ENCODE measurements at places on chromosomes 2 and 18. TPM values are rescaled to one million over a fixed set of nuclear protein-coding genes. Genes with fewer than 3 reads are reported as not detected.
A peak's percentile ranks its signal among the peaks of the same experiment; 100 is the strongest.

The PTPRM gene
- polyA plus RNA-seq, result 98.9 TPM

DNA sequence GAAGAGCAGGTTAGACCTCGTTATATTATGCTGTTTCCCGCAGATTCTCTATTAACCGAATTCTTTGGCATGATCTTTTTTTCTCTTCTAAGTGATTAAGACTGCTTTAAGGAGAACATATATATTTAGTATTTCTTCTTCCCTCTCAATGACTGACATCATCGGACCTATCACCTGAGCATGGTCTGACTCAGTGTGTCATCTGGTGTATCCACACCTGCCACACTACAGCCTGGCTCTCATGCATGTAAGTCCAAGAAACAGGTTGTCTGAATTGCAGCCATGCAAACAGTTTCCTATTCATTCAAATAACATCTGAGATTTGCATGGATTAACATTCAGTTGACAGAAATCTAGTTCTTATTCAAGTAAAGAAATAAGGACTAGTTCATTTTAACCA is 55.1 kb upstream of the CWC22 start:
- DNase-seq, result no peak

The IL37 gene
- not detected for polyA plus RNA-seq

DNA sequence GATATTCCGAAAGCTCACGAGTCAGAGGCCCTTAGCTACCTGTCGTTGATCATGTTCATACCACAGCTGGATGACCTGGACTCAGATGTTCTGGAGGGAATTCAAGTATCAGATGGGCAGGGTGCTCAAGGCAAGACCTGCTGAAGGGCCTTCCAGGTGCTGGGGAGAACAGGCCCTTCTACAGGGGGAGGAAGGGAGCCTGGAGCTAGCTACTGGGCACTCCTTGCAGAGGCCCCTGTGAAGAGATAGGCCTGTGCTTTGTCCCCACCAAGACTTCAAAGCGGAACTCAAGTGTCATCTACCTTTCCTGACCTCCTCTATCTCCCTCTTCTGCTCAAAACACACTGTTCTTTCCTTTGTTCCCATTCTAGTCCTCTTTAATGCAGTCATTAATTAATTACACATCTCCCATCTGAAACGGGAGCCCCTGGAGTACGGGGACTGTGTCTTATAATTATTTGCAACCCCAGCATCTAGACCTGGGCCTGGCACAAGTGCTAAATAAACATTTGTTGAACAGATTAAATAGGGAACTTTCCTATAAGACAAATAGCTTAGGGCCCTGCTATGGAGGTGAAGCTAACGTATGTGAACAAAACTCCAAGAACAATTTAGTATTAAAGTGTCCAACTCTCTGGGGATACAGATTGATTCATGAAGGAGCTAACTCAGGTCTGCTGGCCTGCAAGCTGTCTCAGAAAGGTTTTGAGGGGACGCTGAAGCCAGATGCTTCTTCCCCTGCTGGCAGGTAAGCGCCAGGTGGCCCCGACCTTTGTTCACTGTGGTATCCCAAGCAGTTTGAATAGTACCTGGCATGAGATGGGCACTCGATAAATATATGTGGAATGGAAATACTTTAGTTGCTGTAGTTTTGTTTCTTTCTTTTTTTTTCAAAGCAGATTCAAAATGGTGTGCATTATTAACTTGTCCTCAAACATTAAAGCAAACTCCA is 22.0 kb downstream of the RHOB start:
- DNase-seq, result no peak

- no peak for DNase-seq
These were observed 237.7 kb downstream of the HDAC4 start for GRCh38 chr2:239162976-239163687.

- DNase-seq, result no peak
These were observed 257.5 kb downstream of the SETBP1 start for GRCh38 chr18:44937960-44938719.

The PTH2R gene
- polyA plus RNA-seq, result 31.1 TPM

- DNase-seq, result no peak
These were observed 70.1 kb downstream of the EML4 start for GRCh38 chr2:42239289-42239661.

DNA sequence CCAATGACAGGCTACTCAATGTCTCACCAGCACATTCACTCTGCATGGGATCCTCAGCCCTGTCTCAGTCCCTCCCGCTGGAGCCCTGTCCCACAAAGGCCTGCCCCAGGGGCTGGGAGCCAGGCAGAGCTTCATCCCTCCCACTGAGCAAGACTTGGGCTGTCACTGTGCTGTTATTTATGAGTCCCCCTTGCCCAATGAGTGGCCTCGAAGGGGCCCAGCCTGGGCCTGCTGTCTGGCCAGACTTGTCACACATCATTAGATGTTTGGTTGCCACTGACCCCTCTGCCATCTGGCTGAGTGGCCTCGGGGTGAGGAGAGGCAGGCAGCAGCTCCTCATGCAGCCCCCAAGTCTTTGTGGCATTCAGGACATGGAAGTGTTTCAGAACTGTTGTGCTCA is 330.6 kb upstream of the SKOR2 start:
- DNase-seq, result peak; percentile 31

- no peak for DNase-seq
These were observed 276.2 kb downstream of the CELF4 start for GRCh38 chr18:37289423-37289822.

GRCh38 chr2:104969564-104969963 is 68.3 kb upstream of the MRPS9 start:
- no peak for DNase-seq

GRCh38 chr2:230660294-230661060 is 52.2 kb upstream of the CAB39 start:
- DNase-seq, result no peak

DNA sequence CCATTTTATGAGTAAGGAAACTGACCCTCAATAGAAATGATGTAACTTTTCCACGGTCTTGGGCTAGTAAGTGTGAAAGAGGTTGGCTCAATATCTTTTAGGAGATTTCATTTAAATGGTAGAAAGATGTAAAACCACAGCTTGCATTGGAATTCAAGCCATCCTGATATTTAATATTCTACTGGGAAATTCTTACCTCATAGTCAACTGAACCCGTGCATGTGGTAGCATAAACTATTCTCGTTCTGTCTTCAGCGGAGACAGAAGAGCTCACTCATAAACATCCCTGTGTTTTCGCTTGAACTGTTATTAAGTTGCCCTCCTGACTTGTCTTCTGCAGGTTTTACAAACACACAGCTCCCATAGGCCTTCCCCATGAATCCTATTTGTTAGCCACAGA is 8.5 kb upstream of the SPATS2L start:
- DNase-seq, result no peak

The RETSAT gene
- 24.0 TPM for polyA plus RNA-seq

DNA sequence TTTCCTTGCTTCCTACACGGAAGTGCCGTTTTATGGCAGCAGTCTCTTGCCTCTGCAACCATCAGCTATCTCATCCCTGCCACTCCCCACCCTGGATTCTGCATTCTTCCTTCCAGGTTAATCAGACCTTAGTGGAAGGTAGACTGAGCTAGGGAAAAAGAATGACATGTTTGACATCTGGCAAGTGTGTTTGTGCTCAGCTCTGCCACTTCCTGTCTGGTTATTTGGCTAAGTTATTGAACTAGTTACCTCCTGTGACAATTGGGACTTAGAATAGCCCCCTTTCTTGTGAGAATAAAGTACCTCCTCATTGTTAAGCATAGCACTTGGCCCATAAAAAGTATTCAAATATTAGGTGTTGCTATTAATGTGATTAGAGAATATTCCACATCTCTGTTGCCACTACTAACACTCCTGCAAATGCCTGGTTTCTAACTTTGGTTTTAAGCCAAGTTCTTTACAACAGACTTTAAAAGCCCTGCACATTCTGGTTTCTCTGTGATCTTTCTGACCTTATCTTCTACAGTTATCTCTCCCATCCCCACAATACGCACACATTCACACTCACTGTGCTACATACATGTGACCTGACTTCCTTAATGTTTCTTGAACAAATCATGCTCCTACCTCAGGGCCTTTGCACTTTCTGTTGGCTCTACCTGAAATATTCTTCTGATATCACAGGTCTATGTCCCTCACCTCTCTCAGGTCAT is 10.8 kb upstream of the MAPRE2 start:
- no peak for DNase-seq

GRCh38 chr2:191679818-191680600 is 2.1 kb downstream of the NABP1 start:
- no peak for DNase-seq

GRCh38 chr2:13508671-13509070 is 791.9 kb downstream of the TRIB2 start:
- DNase-seq, result no peak

DNA sequence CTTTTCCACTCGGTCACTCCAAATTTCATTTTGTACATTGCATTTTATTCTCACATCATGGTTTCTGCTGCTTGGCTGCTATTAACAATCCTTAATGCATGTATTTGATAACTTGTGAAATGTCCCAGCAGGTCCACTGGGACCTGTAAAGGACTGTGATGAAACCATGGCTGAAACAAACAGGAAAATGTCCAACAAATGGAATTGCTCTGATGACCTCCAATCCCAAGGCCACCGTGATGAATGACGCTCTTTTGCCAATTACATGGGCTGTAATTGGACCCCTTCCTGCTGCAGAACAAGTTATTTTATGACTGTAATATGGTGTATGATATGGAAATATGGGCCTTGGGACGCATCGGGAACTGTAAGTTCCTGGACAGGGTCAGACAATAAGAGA is 224.2 kb upstream of the CXCR4 start:
- no peak for DNase-seq

DNA sequence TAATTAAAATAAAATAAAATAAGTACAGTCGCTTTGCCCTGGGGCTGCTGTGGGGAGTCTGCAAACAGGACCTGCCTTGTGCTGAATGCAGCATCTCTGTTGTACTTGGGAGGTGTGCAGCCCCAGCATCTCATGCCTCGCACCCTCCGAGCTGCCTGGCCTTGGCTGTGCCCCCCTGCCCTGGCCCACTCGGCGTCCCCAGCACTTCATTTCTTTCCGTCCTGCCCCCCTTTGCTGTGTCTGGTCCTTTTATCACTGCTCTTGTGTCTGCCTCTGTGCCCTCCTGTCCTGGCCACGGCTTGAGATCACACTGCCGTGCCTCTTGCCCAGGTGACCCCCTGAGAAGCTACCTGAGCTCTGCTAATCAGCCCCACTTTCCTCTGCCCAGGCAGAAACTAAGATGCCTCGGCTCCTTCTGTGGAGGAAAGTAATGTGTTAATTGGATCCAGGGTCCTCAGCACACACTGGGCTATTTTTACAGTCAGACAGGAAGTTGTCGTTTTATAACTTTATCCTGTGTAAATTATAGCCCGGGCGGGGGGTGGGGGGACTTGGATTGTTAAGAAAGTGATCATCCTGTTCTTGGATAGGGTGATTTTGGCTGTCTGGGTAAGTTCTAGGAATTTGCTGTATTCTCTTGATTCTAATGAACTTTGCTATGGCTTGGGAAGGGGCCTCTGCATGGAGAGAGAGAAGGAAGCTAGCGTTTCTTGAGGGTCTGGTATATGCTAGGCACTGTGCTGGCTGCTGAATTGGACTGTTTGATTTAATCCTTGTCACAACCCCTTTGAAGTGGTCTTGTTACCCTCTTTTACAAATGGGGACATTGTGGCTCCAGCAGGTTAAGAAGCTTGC is 69.4 kb downstream of the AGAP1 start:
- DNase-seq, result no peak

The CD8A gene
- 0.23 TPM for polyA plus RNA-seq

DNA sequence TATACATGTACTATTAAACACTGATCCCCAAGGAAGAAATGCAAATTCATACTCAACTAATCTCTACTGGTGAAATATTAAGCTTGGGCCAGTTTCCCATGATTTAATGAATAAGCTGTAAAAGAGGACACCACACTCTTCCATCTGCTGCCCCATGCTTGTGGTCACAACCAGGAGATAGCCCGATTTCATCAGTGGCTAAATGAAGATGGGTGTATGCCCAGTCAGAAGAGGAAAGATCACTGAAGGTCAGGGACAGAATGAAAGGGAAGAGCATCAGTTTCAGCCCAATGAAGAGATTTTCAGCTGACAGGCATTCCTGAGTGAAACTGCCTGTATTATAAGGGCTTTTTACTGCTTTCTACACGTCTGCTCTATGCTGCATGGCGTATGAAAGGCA is 103.5 kb downstream of the KCNS3 start:
- no peak for DNase-seq

DNA sequence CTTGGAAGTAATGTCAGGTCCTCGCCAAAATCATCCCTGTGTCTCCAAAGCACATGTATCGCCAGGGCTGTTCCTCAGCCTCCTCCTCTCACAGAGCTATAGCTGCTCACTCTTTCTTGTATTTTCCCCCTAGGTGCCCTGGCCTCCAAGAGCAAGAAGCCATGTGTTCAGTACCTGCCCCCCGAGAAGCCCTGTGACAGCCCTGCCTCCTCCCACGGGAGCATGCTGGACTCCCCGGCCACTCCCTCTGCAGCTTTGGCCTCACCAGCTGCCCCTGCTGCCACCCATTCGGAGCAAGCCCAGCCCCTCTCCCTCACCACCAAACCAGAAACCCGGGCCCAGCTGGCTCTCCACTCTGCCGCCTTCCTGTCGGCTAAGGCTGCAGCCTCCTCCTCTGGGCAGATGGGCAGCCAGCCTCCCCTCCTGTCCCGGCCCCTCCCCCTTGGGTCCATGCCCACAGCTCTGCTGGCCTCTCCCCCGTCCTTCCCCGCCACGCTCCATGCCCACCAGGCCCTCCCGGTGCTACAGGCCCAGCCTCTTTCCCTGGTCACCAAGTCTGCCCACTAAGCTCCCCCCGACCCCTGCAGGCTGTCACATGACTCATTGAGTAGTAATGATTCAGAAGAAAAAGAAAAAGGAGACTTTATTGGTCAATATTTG is 18.8 kb downstream of the TGOLN2 start:
- peak; percentile 61 for DNase-seq

The CRYGD gene
- polyA plus RNA-seq, result 0.42 TPM

The ESCO1 gene
- 31.3 TPM for polyA plus RNA-seq

DNA sequence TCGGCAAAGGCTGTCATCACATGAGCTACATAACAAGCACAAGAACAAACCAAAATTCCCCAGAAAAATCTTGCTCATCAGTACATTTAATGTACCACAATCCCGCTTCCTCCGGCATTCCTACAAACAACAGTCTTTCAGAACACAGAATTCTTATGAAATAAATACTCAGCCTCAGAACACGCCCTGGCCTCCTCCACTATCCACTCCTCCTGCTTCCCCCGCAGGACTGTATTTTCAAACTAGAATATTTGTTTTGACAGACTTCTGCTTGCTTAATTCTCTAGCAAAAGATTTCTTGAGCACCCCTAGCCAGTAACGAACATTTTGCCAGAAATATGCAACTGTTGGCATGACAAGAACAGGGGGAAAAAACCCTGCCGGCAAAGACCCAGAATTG is 131.2 kb downstream of the THADA start:
- no peak for DNase-seq

DNA sequence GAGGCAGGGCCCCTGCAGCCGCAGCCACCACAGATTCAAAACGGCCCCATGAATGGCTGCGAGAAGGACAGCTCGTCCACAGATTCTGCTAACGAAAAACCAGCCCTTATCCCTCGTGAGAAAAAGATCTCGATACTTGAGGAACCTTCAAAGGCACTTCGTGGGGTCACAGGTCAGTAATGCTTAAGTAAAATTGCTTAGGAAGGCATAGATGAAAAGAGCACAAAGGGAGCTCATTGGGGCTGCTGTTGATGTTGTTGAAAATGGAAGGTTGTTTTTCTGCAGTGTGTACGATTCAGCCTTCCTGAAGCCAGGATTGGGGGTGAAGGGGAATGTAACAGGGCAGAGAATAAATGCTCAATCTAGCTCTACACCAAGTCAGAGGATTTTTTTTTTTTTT is 90.5 kb downstream of the KCTD18 start:
- no peak for DNase-seq

- DNase-seq, result no peak
These were observed 101.8 kb downstream of the COL6A3 start for GRCh38 chr2:237312021-237312755.

- DNase-seq, result no peak
These were observed 82.0 kb downstream of the STK39 start for GRCh38 chr2:168165397-168165796.
